ENCODE measurements at places on chromosomes 7 and 10.

DNA sequence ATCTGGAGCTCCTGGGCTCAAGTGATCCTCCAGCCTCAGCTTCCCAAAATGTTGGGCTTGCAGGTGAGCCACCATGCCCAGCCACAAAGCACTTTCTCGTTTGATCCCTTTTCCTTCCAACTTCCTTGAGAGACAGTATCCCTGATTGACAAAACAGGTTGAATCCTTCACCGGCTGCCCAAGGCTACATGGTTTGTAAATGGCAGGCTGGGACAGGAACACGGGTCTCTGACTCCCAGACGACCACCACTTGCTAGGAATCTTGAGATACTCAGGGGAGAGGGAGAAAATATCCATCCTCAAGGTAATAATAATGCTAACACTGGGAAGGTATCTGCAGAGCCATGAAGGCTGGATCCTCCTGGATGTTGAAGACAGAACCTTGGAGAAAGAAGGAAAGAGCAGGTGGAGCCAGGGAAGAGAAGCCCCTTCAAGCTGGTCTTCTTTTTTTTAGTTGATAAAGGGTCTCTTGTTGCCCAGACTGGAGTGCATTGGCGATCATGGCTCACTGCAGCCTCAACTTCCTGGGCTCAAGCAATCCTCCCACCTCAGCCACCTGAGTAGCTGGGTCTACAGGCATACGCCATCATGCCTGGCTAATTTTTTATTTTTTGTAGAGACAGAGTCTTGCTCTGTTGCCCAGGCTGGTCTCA lies 19.8 kb downstream of the MMRN2 start:
- no peak for DNase-seq

- no peak for DNase-seq
Observed at GRCh38 chr7:133633055-133633454, 380.2 kb downstream of the EXOC4 start.

DNA sequence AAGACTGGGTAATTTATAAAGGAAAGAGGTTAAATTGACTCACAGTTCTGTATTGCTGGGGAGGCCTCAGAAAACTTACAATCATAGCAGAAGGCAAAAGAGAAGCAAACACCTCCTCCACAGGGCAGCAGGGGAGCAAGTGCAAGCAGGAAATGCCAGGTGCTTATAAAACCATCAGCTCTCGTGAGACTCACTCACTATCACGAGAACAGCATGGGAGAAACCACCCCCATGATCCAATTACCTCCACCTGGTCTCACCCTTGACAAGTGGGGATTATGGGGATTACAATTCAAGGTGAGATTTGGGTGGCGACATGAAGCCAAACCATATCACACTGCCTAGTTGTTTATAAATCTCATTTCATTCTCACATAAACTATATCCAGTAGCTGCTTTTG lies 28.0 kb upstream of the CPN1 start:
- no peak for DNase-seq

GRCh38 chr7:3861941-3862340 lies 560.9 kb downstream of the SDK1 start:
- DNase-seq: no peak

DNA sequence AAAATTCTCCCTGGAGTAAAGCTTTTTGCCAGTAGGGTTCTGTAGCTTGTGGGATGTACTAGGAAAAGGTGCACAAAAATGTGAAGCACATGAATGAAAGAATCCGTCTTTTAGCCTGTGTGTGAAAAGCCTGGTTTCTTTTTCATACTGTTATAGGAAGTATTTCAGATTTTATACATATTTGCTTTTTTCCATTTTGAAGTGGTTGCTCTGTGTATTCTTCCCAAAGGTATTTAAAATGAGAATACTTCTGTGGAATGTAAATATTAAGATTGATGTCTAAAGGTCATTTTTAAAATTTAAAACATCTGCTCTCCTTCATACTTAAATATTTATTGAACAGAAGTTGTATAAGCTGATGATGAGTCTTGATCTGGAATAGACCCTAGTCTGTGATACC lies 96.8 kb downstream of the CDK14 start:
- DNase-seq: no peak

DNA sequence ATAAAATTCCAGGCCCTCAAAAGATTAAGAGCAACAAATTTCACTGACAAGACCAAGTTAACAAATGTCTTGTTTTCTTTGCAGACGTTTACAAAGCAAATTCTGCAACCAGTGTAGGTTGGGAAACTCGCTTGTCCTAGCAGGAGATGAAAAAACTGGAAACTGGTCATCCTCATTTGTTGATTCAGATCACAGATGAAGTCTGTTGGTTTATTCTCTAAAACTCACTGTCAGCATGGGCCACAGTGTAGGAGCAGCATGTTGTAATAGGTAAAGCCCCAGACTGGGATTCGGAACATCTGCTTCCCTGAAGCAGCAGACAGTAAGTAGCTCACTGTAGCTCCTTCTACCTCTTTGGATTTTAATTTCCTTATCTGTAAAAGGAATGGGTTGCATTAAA lies 31.5 kb downstream of the PANK1 start:
- DNase-seq: no peak

GRCh38 chr10:43256531-43257346 lies 10.1 kb downstream of the RASGEF1A start:
- DNase-seq: no peak

DNA sequence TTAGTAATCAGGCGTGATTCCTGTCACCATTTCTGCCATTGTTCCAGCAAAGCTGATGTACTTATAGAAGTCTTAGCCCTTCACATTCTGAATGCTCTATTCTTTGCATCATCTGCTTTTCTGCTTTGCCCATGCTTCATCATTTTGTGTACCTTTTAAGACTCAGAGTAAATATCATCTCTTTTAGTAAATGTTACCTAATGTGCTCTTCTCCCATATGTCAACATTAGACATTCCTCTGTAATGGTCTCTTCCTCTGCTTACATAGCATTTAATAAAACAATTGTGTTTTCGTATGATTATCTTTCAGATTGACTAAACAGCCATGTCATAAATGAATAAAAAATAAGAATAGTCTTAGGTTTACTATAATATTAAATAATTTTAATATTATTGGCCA lies 719.6 kb upstream of the GRM3 start:
- no peak for DNase-seq

DNA sequence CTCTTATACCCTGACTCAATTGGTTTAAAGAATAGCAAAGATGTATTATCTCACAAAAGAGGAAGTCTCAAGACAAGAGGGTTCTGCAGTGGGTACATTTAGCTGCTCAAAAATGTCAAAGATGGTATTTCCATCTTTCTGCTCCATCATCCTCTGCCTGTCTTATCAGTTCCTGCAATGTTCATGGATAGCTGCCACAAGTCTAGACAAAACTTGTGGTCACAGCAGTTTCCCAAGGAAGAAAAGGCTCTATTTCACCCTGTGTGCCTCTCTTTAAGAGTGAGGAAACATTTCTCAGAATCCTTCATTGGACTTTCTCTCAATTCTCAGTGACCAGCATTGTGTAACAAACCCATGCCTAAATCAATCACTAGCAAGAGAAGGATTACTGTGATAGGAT lies 634.2 kb upstream of the AUTS2 start:
- no peak for DNase-seq

DNA sequence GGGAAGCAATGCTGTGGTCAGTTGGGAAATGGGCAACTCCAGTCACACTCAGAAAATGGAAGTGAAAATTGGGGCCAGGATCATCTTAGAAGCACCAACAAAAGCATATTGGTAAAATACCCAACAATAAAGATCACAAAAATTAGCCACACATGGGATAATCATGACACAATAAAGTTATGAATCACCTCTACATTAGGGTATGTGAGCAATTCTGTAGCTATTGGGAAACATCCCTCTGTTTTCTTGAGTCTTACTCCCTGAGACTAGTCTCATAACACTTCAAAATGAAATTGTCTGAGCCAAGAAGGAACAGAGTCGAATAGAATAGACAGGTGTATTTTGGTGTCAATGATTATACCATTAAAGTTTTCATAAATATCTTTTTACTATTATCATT lies 178.3 kb downstream of the DYNC1I1 start:
- no peak for DNase-seq

GRCh38 chr10:44975431-44976331 lies 2.9 kb downstream of the DEPP1 start:
- DNase-seq: no peak

GRCh38 chr7:79182283-79182682 lies 271.2 kb downstream of the MAGI2 start:
- no peak for DNase-seq

DNA sequence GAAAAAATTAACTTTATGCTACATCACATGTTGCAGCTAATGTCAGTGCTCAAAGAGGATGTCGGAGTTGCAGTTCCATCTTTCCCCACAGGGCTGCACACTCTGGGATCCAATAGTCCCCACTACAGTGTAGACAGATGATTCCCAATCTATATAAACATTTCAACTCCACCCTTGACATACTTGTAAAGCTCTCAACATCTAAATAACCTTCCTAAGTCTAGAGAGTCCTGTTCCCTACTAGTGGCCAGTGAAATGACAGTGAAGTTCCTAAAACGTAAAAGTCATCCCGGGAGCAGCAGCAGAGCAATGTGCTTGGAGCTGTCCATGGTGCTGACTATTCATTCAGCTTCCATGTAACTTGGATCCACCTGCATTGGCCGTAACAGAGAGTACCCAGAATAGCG lies 145.1 kb downstream of the GRM8 start:
- peak; percentile 4 for DNase-seq

- no peak for DNase-seq
Observed at GRCh38 chr10:69125554-69125953, 1.6 kb downstream of the VPS26A start.

GRCh38 chr10:2251631-2252030 lies 514.3 kb upstream of the ADARB2 start:
- DNase-seq: no peak

DNA sequence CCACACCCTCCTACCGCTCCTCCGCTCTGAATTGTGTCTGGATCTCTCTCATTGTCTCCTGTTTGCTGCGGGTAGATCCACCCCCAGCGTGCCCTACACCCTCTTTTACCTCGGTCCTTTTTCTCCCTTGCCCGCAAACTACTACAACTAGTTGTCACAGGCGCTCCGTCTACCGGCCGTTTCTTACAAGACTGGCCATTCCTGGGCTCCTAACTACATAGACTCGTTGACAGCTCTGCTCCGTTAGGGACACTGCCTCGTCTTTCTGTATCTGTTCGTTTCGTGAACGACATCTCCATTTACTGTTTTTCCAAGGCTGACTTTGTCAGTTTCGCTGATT lies 786 bp downstream of the TAF3 start:
- DNase-seq: peak; percentile 27

GRCh38 chr7:1210321-1210978 lies 22.2 kb upstream of the UNCX start:
- DNase-seq: no peak

DNA sequence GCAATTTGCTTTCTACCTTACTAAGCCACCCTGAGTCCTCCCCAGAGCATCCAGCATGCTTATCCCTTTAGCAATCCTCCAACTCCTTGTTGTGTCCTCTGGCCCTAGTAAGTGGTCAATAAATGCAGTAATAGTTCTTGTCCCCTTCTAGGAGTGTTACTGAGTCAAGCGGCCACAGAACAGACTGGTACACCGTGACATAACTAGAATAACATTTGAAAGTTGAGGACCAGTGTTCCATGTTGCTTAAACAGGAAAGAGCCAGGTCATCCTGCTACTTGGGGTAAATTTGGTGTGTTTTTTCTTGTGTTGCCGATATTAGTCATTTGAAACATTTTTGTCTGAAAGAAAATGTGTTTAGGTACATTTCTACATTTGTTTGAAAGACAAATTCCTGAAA lies 4.8 kb upstream of the CDK6 start:
- no peak for DNase-seq

DNA sequence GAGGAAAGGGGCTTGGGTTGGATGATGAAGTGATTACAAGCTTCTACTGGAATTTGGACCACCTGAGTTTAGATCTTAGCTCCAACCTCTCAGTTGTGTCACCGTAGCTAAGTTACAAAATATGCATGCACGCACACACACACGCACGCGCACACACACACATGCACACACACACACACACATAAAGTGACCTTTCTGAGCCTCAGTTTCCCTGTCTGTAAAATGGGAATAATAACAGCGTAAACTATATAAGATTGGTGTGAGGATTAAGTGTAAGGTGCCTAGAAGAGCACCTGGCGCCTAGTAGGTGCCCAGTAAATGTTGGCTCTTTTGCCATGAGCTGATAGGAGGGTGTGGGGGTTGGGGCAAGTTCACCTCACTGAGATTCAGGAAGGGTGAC lies 12.6 kb upstream of the AQP1 start:
- no peak for DNase-seq

GRCh38 chr7:143385891-143386781 lies 5.0 kb downstream of the ZYX start:
- no peak for DNase-seq

- DNase-seq: no peak
Observed at GRCh38 chr10:96984541-96985131, 152.5 kb downstream of the LCOR start.

DNA sequence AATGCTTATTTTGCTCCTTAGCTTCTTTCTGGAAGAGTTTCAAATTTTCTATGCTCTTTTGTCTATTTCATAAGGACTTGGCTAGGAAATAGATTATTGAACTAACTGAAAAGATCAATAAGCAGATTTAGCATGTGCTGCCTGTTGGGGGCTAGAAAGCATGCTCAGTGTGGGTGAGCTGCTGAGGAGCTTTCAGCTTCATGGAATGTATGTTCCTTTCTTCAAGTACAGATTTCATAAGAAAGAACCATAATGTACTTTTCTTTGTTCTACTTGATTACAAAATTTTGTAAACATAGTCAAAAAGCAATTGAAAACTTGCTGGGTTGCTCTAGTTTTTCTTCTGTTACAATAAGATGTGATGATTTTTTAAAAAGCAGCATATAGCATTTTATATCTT lies 73.8 kb downstream of the TAF3 start:
- no peak for DNase-seq

DNA sequence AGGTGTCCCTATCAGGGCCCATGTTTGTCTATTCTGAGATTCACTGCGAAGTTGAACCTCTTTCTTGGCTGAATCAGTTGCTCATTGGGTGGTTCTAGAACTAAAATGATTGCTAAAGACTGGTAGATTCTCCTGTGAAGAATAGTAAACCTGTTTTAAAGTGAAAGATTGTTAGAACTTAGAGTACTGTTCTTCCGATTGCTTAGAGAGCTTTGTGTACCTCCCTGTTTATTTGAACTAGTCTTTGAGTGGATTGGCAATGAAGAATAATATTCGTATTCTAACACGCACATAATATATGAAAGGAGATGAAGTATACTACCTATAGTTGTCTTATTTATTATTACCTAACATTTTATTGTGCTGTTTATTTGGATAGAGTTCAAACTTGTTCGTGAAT lies 124.8 kb upstream of the RPA3 start:
- DNase-seq: no peak

- DNase-seq: no peak
Observed at GRCh38 chr7:71486856-71487628, 355.1 kb downstream of the GALNT17 start.

GRCh38 chr10:133353988-133354605 lies 3.7 kb downstream of the FUOM start:
- DNase-seq: no peak

- DNase-seq: no peak
Observed at GRCh38 chr7:128937647-128938543, at the start of gene IRF5. Gene IRF5 (plus strand): TSS chr7:128937927. CDS start chr7:128942082, 4,155 bp downstream.

Data from anterior cingulate cortex (tissue), 58 donors.